ENCODE measurements at places on chromosomes 3 and 15. TPM values are rescaled to one million over a fixed set of nuclear protein-coding genes. Genes with fewer than 3 reads are reported as not detected.

- no peak for DNase-seq
Observed at GRCh38 chr3:32870373-32871095, 52.7 kb downstream of the TRIM71 start.

- no peak for DNase-seq
Observed at GRCh38 chr3:160703974-160704373, 27.0 kb downstream of the ARL14 start.

DNA sequence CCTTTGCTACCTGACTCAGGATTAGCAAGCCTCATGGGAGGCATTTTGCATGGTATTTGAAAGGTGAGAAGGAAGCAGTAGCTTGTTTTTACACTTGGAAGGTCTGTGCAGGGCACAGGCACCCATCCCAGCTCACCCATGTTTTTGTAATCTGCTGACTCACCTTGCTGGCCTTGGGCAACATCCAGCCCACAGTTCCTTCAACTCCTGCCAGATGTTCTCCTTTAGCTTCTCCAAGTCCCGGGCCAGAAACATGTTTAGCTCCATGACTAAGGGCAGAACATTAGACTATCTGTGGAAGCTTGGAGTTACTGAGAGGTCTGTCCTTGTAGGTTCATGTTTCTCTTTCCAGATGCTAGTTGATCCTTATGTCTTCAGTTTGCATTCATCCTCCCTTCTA is 12.4 kb upstream of the ZNF770 start:
- no peak for DNase-seq

DNA sequence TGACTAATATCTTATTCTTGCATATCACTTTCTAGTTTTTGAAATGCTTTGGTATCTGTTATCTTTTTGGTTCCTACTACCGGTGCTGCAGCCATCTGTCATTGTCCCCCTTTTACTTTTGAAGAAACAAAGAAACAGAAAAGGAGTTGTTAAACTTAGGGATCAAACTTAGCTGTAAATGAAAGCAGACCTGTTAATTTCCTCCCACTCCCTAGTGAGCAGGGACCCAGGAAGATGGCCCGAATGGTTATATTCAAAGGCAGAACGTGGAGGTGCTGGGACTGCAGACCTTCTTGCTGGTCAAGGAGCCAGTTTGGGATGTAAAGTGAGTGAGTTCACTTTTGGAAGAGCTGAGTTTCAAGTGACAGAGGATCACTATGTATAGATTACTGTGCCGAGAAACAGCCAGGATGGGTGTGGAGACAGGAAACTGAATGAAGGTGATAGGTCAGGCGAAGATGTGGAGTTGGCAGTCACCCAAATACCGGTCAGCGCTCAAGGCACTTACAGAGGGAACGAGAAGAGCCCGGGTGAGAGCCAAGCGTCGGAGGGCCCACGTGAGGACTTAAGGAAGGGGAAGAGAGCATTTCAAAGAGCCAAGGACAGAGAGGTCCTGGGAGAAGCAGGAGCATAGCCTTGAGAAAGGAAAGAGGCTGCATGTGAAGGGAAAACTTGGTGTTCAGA is 20.1 kb downstream of the KBTBD8 start:
- DNase-seq = no peak

DNA sequence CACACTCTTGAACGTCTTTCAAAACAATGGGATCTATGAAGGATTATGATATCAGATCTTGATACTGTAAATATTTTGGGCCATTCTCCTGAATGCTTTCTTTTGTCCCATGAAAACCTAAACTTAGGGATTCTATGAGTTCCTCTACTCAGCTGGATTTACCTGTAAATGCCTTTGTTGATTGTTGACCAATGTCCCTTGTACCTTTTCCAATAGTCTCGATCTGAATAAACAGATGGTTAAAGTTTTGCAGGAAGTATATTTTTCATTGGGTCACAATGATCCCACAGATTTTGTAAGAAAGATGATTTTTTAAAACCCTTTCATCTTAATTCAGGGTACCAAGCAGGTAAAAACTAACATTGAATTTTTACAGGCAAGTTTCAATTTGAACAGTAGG is 634.1 kb downstream of the FHIT start:
- no peak for DNase-seq

Gene ISG20
- total RNA-seq = 76.5 TPM

Gene TLNRD1
- 40.5 TPM for total RNA-seq

All from GM12878 (cell line).